RKO (cell line): ENCODE measurements at places on chromosomes 6 and 20.

- peak; percentile 49 for DNase-seq
Measured at GRCh38 chr20:34703424-34704176, 544 bp upstream of the TP53INP2 start.

DNA sequence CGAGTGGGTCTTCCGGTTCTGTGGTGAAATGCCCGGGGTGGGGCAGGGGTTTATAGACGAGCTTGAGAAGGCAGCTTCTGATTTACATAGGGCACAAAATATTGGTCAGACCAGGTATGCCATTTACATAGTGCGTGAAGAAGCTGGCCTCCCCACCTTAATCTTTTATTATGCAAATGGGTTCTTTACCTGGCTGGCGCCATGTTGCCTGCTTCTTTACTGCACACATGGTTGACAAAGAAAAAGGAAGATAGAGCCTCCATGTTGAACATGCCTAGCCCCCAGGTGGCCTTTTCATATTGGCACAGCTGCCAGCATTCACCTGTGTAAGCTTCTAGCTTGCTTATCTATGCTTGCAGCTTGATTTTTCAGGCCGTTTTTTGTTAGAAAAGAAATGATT, 276.2 kb downstream of the PHACTR1 start:
- DNase-seq = no peak

GRCh38 chr6:19121521-19121920, 715.6 kb upstream of the ID4 start:
- DNase-seq = no peak

- no peak for DNase-seq
Measured at GRCh38 chr6:140202964-140203515, 828.6 kb upstream of the CITED2 start.

DNA sequence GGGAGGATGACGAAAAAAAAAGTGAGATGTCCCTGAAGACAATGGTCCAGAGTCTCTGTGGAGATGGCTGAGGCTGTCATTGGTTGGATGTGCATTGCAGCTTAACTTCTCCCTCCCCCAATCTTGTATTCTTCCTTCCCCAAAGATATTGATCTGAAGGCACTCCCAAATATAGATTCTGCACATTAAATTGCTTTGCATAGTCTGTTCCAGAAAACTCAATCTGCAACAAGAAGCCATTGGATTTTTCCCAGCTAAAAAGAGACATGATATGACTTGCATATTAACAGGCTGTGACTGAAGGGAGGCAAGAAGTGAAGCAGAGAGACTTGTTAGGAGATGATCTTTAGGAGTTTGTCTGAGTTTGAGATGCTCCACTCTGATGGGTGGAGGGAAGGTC, 245.2 kb upstream of the MOCS1 start:
- no peak for DNase-seq

- DNase-seq = no peak
Measured at GRCh38 chr20:49388744-49389143, 93.7 kb downstream of the KCNB1 start.

DNA sequence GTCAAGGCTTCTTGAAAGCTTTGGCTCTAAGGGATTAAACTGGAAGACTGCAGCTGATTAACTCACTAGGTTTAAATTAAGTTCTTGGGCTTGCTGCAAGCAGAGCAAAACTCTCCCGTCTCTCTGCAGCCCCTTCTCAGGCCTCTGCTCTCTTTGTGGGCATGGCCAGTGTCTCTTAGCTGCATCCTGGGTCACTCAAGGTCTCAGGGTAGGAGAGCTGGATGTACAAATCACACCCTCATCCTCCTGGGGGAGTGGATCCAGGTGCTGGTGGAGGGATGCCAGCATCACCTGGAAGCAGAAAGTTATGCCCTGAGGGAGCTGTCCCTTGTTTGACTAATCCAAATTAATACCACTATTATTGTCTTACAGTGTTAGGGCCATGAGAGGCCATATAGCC, 35.8 kb downstream of the GCM1 start:
- DNase-seq = no peak

GRCh38 chr6:105105094-105105493, 74.7 kb downstream of the POPDC3 start:
- no peak for DNase-seq

- DNase-seq = no peak
Measured at GRCh38 chr6:25700761-25701160, 48.7 kb downstream of the SCGN start.

GRCh38 chr6:53496797-53497375, 48.0 kb downstream of the GCLC start:
- DNase-seq = peak; percentile 40

GRCh38 chr20:31679357-31680285, 41.9 kb downstream of the COX4I2 start:
- DNase-seq = no peak

DNA sequence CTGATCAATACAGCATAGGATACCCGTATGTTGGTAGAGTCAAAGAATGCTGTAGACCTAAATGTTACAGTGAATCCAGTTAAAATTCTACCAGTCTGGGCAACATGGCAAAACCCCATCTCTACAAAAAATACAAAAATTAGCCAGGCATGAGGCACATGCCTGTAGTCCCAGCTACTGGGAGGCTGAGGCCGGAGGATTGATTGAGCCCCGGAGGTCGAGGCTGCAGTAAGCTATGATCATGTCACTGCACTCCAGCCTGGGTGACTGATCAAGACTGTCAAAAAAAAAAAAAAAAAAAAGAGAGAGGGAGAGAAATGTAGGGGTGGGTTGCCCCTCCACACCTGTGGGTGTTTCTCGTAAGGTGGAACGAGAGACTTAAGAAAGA, 167.5 kb downstream of the SLC16A10 start:
- no peak for DNase-seq

DNA sequence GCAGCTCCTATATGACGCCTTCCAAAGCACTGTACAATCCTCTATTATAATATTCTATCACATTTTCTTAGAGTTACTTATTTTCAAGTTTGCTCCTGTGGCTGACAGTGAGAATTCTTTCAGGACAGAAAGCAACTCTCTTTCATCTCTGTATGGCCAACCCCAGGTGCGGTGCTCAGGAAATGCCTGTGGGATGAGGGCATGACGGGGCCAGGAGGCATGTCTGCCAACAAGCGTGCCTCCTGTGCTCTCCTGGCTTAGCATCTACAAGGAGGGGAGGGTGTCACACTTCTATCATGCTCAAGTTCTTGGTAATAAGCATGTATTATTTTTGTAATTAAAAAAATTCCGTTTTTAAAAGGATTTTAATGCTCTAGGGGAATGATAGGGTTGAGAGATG, 11.4 kb downstream of the MRPL14 start:
- no peak for DNase-seq

GRCh38 chr6:169398342-169399105, 144.9 kb upstream of the THBS2 start:
- no peak for DNase-seq

DNA sequence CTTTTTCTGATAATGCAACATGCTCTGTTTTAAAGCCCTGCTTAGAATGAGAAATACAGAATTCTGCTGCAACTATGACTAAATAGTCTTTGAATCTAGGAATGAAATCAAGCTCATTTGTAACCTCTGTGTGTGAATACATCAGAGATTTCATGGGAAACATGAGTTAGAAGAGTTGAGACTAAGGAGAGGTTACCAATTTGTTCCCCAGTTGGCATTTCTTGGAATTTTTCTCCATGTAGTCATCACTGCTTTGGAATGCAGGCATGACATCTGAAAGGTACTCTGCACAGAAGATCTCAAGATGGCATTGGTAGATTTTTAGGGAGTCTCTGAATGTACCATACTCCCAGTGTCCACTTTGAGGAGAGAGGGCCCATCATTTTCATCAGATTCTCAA, 237.2 kb downstream of the TFAP2A start:
- DNase-seq = no peak

- DNase-seq = peak; percentile 50
Measured at GRCh38 chr20:3716195-3716834, 3.9 kb upstream of the SIGLEC1 start.

DNA sequence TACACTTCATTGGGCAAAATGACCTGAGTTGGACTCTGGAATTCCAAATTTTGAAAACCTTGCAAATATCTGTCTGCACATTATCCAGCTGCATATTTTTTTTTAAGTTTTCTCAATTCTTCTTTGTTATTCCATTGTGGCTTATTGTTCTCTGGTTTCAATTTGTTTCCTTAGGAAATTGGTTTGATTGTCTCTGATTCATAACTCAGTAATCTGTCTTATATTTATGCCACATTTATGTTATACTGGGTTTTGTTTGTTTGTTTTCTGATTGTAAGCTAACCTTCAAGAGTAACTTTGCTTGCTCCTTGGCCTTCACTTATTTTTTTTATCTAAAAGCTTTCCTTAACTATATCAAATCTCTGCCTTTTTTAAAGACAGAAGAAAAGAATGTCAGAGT, 193.3 kb upstream of the PLCB4 start:
- DNase-seq = no peak

GRCh38 chr20:44734938-44735337, 10.7 kb upstream of the KCNK15 start:
- peak; percentile 56 for DNase-seq

- DNase-seq = no peak
Measured at GRCh38 chr6:119330520-119331113, 18.9 kb downstream of the MAN1A1 start.

DNA sequence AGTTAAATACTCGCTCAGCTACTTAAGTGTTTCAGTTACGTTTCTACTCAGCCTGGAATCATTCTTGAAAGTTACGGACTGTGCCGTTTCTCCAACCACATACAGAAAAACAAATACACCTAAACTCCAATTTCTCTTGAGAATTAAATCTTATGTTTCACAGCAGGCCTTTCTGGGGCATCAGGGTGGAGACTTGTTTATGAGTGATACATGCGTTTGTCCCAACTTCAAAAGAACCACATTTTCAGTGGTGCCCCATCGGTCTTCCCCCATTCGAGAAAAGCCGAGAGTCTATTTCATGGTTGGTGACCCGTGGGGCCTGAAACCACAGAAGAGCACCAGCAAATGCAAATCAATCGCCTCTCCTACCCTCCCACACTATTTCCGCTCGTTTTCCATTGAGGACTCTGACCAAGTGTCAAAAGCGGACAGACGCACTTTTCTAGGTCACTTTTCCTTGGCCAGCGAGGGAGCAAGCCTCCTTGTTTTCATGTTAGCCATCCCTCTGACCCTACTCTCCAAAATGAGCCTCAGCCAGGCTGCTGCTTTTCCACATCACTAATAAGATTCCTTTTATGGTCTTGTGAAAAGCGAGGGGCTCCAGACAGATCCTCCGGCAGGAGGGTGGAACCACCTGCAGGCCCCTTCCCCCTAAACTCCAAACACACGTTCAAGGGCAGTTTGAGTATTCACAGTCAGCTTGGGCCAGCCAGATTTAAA, 3.1 kb downstream of the JAG1 start:
- no peak for DNase-seq

DNA sequence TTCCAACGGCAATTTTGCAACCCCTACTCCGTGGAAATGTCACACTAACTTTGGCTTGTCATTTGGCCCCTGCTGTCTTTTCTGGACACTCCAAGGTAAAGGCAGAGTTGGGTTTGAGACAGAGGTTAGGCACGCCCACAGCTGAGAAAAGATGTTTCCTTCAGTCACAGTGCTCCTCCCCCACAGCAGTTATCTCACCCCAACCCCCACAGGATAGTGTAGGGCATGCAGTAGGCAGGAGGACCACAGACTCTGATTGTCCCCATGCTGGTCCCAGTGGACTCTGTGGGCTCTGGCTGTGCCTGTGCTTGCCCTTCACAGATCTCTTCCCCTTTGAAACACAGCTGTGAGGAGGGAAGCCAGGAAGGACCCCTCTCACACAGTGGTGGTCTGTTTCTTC, 124.0 kb upstream of the CARMIL1 start:
- DNase-seq = no peak

GRCh38 chr6:107757910-107758309, 66.2 kb downstream of the SCML4 start:
- DNase-seq = no peak

- DNase-seq = no peak
Measured at GRCh38 chr6:158519761-158520160, 40.1 kb upstream of the TMEM181 start.

- no peak for DNase-seq
Measured at GRCh38 chr20:45341579-45341938, 6.7 kb downstream of the SDC4 start.

GRCh38 chr20:21391972-21392352, 5.4 kb downstream of the NKX2-4 start:
- DNase-seq = no peak

GRCh38 chr6:136090929-136091328, 159.2 kb downstream of the MTFR2 start:
- no peak for DNase-seq

- no peak for DNase-seq
Measured at GRCh38 chr6:130993292-130993765, 69.7 kb downstream of the EPB41L2 start.

DNA sequence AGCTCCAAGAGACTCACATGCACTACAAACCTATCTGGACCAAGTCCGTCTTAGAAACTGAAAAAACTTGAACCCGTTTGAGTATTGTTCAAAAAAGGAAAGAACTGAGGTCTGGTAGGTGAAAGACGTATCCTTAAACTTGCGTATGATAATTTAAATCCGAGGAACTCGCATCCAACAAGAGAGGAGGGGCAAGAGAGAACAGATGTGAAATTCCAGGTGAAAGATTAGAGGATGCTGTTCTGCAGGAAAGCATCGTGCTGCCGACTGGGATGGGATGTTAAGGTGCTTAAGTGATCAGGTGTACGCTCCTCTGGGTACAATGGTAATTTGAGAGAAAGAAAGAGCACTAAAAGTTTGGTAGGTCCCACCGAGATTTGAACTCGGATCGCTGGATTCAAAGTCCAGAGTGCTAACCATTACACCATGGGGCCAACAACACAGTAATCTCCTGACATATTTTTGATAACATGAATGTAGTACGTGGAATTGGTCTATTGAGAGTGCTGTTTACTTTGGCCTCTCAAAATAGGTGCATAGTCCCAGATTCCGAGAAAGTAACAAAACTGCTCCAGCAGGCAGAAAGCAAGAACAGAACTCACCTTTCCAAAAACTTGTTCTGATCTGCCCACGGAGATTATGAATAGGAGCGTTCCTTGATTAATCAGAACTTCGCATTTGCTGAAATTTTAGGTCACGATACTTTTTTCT, 53.5 kb upstream of the BTN3A2 start:
- peak; percentile 91 for DNase-seq

DNA sequence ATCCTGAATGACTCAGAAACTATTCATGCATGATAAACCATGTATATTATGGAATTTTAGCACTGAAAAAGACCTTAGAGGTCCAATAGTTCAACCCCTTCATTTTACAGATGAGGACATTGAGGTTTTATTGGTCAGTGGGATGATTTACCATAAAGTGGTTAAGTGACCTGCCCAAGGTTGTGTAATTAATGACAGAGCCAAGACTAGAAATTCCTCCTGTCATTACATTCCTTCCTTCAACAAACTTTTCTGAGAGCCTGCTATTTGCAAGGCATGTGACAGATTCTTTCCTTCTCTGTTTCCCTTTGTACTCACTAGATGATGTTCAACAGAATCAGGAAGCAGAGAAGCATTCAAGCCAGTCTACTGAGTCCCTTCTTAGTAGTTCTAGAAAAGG, 170.7 kb upstream of the KCNK16 start:
- no peak for DNase-seq
